ENCODE measurements at places on chromosomes 4 and X.

DNA sequence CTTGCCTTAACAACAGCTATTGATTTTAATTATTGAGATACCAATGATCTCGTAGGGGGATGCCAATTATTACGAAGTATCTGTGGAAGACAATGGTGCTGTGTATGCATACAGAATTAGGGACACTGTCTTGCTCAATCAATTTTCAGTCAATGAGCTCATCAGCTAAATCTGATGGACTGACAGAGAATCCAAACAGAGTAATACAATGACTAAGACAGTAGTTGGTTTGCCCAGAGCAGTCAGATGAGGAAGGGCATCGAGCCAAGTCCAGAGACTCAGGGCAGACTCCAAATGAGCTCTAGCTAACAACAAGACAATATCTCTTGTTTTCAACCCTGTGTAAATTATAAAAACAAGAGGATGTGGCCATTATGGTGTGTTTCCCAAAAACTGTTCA lies 14.7 kb upstream of the GSX2 start:
- no peaks in the 10 kb centered on the region for H3K27me3 ChIP-seq
- peak overlapping the region; percentile 66 for H3K27ac ChIP-seq
- H3K4me3 ChIP-seq: no peak overlapping the region
- H3K4me1 ChIP-seq: no peaks in the 10 kb centered on the region

DNA sequence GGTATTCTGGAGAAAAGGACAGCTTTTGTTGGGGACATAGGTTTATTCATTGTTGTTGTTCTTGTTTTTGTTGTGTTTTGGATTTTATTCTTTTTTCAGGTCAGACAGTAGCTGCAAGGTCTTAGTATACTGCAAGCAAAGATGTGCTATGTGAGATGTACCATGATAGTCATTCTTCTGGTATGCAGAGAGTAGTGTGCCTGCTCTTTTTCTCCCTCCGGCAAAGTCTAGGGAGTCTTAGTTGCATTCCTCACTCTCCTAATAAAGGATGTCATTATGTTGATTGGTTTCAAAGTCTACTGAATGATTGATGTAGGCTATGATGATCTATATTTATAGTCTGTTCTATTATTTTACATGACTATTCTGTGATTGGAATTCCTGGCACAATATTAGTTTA lies 119.9 kb upstream of the POF1B start:
- no peak for DNase-seq
- H3K27ac ChIP-seq: no peak overlapping the region
- no peak overlapping the region for H3K4me3 ChIP-seq
- no peaks in the 10 kb centered on the region for H3K4me1 ChIP-seq
- peaks cover 20% of the 10 kb centered on the region for H3K27me3 ChIP-seq

GRCh38 chr4:153154007-153154975 lies 50.0 kb upstream of the TRIM2 start:
- no peaks in the 10 kb centered on the region for H3K36me3 ChIP-seq
- DNase-seq: no peak
- H3K27ac ChIP-seq: peak overlapping the region; percentile 80
- H3K4me1 ChIP-seq: no peaks in the 10 kb centered on the region

DNA sequence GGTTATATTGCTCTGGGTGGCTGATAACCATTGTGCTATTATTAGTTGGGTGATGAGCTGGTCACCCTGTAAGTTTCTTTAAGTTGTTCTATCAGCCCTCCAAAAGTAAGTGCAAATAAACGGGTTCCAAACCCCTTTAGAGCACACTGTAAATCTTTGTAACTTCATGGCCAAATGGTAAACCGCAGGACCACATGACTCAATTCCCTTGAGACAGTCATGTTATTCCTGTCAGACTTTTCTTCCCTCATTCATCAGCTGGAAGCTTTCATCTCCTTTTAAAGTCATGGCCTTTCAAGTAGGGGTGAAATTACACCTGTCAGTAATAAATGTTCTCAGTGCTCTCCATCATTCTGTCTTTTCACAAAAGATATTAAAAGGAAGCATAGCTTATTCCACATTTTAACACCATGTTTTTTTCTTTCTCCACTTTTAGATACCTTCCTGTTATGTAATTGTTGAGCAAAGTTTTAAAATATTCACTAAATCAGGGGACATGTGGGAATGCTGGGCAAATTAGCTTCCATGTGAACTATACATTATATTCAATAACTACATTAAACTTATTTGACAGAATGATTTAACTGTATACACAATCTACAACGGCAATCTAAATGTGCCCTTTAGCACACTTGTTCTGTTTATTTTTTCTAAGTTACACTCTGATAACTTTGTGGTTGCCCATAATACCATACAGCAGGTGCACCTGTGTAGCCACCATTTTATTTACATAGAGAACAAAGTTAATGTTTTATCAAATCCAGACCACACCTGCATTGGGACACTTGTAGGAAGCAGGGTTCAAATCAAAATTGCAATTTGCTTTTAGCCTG lies 275.5 kb downstream of the CFAP299 start:
- no peak overlapping the region for H3K4me3 ChIP-seq
- H3K27me3 ChIP-seq: no peaks in the 10 kb centered on the region
- no peak for DNase-seq

DNA sequence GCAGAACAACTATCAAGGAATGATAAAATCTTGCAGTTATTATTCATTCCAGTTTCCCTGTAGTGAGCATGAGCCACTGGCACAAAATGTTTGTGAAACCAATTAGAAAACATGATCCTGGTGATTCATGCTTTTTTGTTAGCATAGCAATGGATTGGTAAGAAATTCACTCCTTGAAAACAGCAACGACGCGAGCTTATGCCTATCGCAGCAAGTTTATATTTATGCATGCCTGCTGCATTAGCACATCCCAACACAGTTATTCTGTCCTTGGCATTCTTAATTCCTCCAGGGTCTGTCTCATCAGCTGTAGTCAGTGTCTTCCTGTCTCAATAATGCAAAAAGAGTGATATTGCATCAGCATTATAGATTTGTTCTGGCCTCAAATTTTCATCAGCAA lies 975.9 kb downstream of the STIM2 start:
- no peaks in the 10 kb centered on the region for H3K4me1 ChIP-seq
- no peak overlapping the region for H3K27ac ChIP-seq
- no peaks in the 10 kb centered on the region for H3K27me3 ChIP-seq
- no peak overlapping the region for H3K4me3 ChIP-seq

- H3K4me3 ChIP-seq: peak overlapping the region; percentile 12
- no peak for DNase-seq
- H3K4me1 ChIP-seq: no peaks in the 10 kb centered on the region
- no peak overlapping the region for H3K27ac ChIP-seq
- H3K27me3 ChIP-seq: no peaks in the 10 kb centered on the region
Observed at GRCh38 chr4:124322234-124323065, 390.1 kb downstream of the ANKRD50 start.

- no peak overlapping the region for H3K27ac ChIP-seq
- no peak for DNase-seq
- H3K4me1 ChIP-seq: no peaks in the 10 kb centered on the region
- no peak overlapping the region for H3K4me3 ChIP-seq
Observed at GRCh38 chrX:139298437-139298836, 232.1 kb upstream of the F9 start.

GRCh38 chrX:1555370-1555769 lies 18.4 kb upstream of the P2RY8 start:
- no peaks in the 10 kb centered on the region for H3K4me1 ChIP-seq
- no peak overlapping the region for H3K27ac ChIP-seq
- no peak overlapping the region for H3K4me3 ChIP-seq
- no peaks in the 10 kb centered on the region for H3K36me3 ChIP-seq
- no peak for DNase-seq

DNA sequence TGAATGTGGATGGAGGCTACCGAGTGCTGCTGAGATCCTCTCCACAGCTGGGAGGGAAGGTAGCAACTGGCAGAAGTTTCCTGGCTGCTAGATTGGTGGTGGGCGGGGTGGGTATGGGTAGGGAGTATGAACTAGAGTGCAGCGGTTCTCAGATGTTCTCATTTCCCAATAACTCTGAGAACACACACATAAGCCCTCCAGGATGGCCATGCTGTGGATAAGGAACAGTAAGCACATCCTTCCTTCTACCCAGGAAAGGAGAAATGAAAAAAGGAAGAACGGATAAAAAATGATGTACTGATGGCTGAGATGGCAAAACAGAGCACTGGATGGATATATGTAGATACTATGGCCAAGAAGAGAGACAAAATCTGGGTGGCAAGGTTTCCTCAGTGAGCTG lies 116.0 kb downstream of the ZNF827 start:
- no peak overlapping the region for H3K4me3 ChIP-seq
- no peaks in the 10 kb centered on the region for H3K27me3 ChIP-seq

- no peak overlapping the region for H3K27ac ChIP-seq
- no peaks in the 10 kb centered on the region for H3K27me3 ChIP-seq
- H3K4me1 ChIP-seq: no peaks in the 10 kb centered on the region
- H3K36me3 ChIP-seq: no peaks in the 10 kb centered on the region
Observed at GRCh38 chr4:92969650-92970379, 666.0 kb downstream of the GRID2 start.

DNA sequence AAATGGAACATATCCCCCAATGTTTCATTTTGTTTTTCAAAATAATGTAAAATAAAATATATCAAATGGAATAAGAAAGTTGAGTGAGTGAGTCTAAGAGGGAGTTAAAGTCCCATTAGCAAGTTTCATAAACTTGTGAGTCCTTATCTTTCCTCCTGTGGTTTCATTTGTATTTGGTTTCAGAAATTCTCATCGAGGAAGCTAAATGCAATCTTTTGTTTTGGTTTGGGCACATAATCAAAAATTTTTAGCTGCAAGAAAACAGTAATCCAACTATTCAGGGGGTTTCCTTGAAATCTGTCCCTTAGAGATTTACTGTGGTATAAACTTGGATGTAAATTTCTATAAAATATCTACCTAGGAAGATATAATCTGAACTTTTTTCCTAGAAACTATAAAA lies 124.2 kb downstream of the CAMK2D start:
- peak overlapping the region; percentile 29 for H3K27ac ChIP-seq
- H3K27me3 ChIP-seq: no peaks in the 10 kb centered on the region
- H3K4me1 ChIP-seq: peaks cover 4% of the 10 kb centered on the region

DNA sequence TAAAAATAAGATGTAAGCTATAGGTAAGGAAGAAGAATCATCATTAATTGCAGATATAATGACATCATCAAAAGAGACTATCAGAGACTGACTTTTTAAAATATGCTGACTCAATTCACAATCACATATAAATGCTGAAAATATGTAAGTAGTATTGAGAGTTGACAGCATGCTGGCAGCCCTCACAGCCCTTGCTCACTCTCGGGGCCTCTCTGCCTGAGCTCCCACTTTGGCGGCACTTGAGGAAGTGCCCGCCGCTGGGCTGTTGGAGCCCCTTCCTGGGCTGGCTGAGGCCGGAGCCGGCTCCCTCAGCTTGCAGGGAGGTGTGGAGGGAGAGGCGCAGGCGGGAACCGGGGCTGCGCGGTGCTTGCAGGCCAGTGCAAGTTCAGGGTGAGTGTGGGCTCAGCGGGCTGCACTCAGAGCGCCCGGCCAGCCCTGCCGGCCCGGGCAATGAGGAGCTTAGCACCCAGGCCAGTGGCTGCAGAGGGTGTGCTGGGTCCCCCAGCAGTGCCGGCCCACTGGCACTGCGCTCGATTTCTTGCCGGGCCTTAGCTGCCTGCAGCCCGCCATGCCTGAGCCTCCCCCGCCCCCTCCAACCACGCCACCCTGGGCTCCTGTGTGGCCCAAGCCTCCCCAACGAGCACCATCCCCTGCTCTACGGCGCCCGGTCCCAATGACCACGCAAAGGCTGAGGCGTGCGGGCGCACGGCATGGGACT lies 68.9 kb downstream of the RAB28 start:
- DNase-seq: no peak
- H3K4me3 ChIP-seq: no peak overlapping the region
- H3K36me3 ChIP-seq: no peaks in the 10 kb centered on the region
- H3K4me1 ChIP-seq: peaks cover 6% of the 10 kb centered on the region

DNA sequence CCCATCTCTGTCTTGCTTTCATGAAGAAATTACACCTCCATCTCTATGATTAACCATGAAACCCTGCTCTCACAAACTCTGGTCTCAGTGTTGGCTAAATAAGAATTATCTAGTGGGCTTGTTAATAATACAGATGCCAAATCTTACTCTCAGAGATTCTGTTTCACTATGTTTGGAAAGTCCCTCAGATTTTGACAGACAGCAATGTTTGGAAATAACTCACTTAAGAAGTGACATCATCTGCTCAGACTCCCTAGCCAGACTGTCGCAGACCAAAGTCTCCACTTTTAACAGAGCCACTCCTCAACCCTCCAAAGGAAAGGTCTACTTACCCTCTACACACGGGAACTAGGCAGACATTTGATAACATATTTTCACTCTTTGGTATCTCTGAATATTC lies 328.5 kb upstream of the FGF16 start:
- no peaks in the 10 kb centered on the region for H3K4me1 ChIP-seq
- no peak overlapping the region for H3K27ac ChIP-seq
- no peaks in the 10 kb centered on the region for H3K36me3 ChIP-seq
- DNase-seq: no peak
- no peaks in the 10 kb centered on the region for H3K27me3 ChIP-seq
- H3K4me3 ChIP-seq: no peak overlapping the region

GRCh38 chrX:132743086-132743485 lies 215.3 kb downstream of the HS6ST2 start:
- H3K4me1 ChIP-seq: no peaks in the 10 kb centered on the region
- DNase-seq: no peak
- peaks cover 59% of the 10 kb centered on the region for H3K27me3 ChIP-seq
- no peak overlapping the region for H3K4me3 ChIP-seq

- no peak for DNase-seq
- no peak overlapping the region for H3K27ac ChIP-seq
- H3K27me3 ChIP-seq: peaks cover 19% of the 10 kb centered on the region
- H3K4me1 ChIP-seq: no peaks in the 10 kb centered on the region
- H3K4me3 ChIP-seq: no peak overlapping the region
Observed at GRCh38 chrX:136028383-136028984, 43.2 kb downstream of the SLC9A6 start.

- H3K36me3 ChIP-seq: no peaks in the 10 kb centered on the region
- no peak overlapping the region for H3K4me3 ChIP-seq
- DNase-seq: no peak
- no peaks in the 10 kb centered on the region for H3K27me3 ChIP-seq
Observed at GRCh38 chrX:20988118-20988517, 386.1 kb upstream of the CNKSR2 start.

- peak overlapping the region; percentile 35 for H3K27ac ChIP-seq
- H3K36me3 ChIP-seq: no peaks in the 10 kb centered on the region
- H3K4me3 ChIP-seq: peak overlapping the region; percentile 43
- no peaks in the 10 kb centered on the region for H3K4me1 ChIP-seq
Observed at GRCh38 chr4:184096561-184097240, 121.0 kb downstream of the ENPP6 start.

DNA sequence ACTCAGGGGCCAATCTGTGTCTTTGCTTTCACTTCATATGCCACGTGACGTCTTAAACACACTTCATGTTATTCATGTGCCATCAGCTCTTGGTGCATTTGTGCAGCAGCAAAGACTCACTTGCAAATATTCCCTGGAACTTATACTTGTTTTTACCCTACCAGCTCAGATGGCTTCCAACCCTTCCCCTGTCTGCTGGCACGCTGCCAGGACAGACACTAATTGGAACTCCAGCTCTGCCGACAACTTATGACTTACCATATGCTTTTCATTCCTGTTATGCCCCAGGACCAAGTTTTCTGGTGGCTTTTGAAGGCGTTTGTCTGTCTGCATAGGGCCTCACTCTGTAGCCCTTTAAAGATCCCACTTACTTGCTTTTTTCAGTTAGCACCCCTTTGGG lies 261.7 kb upstream of the GNPDA2 start:
- H3K4me1 ChIP-seq: no peaks in the 10 kb centered on the region
- DNase-seq: no peak
- H3K27ac ChIP-seq: no peak overlapping the region
- no peaks in the 10 kb centered on the region for H3K27me3 ChIP-seq
- H3K36me3 ChIP-seq: no peaks in the 10 kb centered on the region
- H3K4me3 ChIP-seq: no peak overlapping the region

- no peaks in the 10 kb centered on the region for H3K36me3 ChIP-seq
- H3K27me3 ChIP-seq: no peaks in the 10 kb centered on the region
- no peaks in the 10 kb centered on the region for H3K4me1 ChIP-seq
- no peak for DNase-seq
- H3K27ac ChIP-seq: no peak overlapping the region
Observed at GRCh38 chr4:34814266-34814665, 1430.0 kb downstream of the ARAP2 start.

Data from breast epithelium (tissue), 4 donors.